ENCODE measurements at places on chromosomes 5 and 9. TPM values are rescaled to one million over a fixed set of nuclear protein-coding genes. Genes with fewer than 3 reads are reported as not detected.

Gene FOXD4
- 0.82 TPM for total RNA-seq

Gene JAKMIP2
- total RNA-seq, result 18.3 TPM

Gene PCDHGA8
- 10.1 TPM for total RNA-seq

Gene OLFM1
- 48.8 TPM for total RNA-seq

Gene ADAMTS2
- 68.9 TPM for total RNA-seq

Gene GFRA3
- total RNA-seq, result 2.7 TPM

Gene PCDHA7
- total RNA-seq, result 3.6 TPM

Gene FBXL7
- 19.1 TPM for total RNA-seq

Gene TICAM2
- total RNA-seq, result 2.4 TPM

Gene FBP1
- total RNA-seq, result 1.9 TPM

Gene YTHDC2
- total RNA-seq, result 65.1 TPM

Gene TMEM171
- 1.6 TPM for total RNA-seq

Gene GRM6
- 38.8 TPM for total RNA-seq

Gene AGXT2
- total RNA-seq, result not detected

Gene CCNJL
- total RNA-seq, result 10.8 TPM

Gene OTP
- total RNA-seq, result not detected

Gene TAF1L
- not detected for total RNA-seq

Gene PCDHGA12
- 12.6 TPM for total RNA-seq

Gene STKLD1
- total RNA-seq, result 1.3 TPM

Gene SLC4A9
- not detected for total RNA-seq

Gene GRPEL2
- 26.8 TPM for total RNA-seq
